GM23248 (cell line): ENCODE measurements at places on chromosomes 16 and 17. TPM values are rescaled to one million over a fixed set of nuclear protein-coding genes. Genes with fewer than 3 reads are reported as not detected.

Gene LDHD
- polyA plus RNA-seq, result 0.81 and 1.1 TPM in 2 replicates

DNA sequence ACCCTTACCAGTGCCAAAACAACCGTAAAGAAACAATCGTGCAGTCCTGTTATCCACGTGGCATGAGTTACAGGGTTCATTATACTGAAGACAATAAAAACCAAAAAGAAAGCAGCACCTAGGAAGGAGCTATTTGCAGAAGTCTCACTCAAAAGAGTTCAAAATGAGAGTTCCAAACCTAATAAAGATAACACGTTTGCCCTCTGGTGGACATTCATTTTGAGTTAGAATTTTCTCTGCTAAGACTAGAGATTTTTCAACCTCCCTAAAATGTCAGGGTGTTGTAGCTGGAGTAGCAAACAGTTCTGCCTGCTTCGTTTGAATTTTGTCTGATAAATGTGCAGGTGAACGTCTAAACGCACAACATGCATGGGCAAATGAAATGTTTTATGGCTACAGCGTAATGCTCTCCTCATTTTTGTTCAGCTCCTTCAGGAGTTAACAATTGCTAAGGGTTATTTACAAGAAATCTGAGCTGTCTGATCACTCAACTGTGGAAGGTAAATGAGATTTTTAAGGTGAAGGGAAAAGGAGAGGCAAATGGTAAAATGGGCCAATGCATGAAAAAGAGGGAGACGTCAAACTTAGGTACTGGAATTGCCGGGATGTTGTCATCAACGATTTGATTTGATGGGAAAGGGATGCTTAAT, 1067.9 kb upstream of the EEF2KMT start:
- no peak overlapping the region for H3K4me3 ChIP-seq
- H3K27ac ChIP-seq, result no peak overlapping the region
- H3K4me1 ChIP-seq, result no peaks in the 10 kb centered on the region
- H3K27me3 ChIP-seq, result no peaks in the 10 kb centered on the region
- no peaks in the 10 kb centered on the region for H3K36me3 ChIP-seq
- DNase-seq, result no peak

GRCh38 chr17:77444628-77444983, 303.8 kb downstream of the SEC14L1 start:
- peak; percentile 71 for DNase-seq
- H3K27me3 ChIP-seq, result no peaks in the 10 kb centered on the region
- no peak overlapping the region for H3K4me3 ChIP-seq
- H3K4me1 ChIP-seq, result peaks cover 37% of the 10 kb centered on the region

DNA sequence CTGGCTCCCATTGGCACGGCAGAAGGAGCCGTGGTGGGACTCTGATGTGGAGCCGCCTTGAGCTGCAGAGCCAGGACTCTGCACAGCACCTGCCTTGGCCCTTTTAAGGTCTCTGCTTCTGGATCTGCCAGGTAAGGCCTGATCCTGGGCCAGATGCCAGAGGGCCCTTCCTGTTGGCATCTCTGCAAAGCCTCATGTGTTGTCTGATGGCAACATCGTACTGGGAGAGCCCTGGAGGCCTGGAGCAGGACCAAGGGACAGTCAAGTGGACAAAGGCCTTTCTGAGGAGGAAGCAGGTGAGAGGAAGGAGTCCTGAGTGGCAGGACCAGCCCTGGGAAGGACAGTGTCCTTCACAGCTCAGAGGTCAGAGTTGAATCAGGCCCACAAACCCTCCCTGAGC, 26.1 kb downstream of the SOCS1 start:
- H3K27me3 ChIP-seq, result no peaks in the 10 kb centered on the region
- no peak overlapping the region for H3K4me3 ChIP-seq
- H3K4me1 ChIP-seq, result peaks cover 3% of the 10 kb centered on the region; the same call in 1 of the 2 replicates
- H3K27ac ChIP-seq, result no peak overlapping the region
